NCI-H2081 treated with DMSO at 0.1 percent for 48 hours (cell line): ENCODE measurements at places on chromosomes 1 and 21.

DNA sequence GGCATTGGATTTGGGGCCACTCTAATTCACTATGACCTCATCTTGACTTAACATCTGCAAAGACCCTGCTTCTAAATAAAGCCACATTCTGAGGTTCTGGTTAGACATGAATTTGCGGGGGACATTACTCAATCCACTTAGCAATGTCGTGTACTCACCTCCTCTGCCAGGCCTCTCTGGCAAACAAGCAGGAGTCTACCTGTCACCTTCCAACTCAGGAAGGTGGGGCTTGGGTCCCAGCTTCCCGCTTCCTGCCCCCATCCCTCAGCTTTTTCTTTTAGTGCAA, 177.8 kb downstream of the PSMG1 start:
- DNase-seq, result no peak

DNA sequence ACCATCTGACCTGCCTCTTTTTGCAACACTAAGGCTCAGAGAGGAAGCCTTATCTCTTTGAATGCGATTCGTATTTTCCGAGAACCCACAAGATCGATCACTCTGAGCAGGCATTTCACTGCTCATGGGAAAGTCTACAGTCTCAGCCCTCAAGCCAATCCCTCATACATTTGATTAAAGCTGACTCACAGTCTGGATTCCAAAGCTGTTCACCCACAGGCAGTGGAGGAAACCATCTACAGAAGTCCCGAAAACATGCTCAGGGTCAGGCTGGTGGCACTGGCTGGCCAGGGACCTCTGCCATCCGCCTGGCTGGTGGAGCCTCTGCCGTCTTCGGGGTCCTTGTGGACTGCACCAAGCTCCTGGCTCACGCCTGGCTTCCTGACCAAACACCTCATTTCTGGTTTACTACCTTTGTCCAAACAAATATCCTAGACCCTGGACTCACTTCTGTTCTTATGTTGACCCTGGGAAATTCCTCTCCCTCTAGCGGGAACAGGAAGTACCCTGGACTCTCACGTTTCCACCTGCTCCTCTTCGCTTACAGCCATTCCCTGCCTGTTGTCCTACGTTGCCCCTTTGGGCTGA, 650.0 kb downstream of the SMYD3 start:
- no peak for DNase-seq

DNA sequence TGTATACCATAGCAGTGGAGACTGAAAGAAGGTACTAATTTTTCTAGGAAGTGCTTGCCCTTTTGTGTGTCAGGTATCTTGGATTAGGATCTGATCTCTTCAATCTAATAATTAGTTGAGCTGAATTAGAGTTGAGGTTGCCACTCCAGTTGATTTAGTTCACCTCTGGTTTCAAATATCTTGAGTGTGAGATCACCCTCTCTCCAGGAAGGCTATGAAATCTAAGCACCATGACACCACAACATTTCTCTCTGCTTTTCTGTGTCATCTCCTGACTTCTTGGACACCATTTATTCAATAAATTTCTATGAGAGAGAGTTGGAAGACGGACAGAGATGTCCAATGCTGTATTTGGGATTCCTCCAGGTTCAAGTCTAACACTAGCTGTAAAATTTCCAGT, 212.8 kb downstream of the DYRK1A start:
- DNase-seq, result no peak

GRCh38 chr21:46182548-46183336, 1.5 kb downstream of the SPATC1L start:
- DNase-seq, result no peak

DNA sequence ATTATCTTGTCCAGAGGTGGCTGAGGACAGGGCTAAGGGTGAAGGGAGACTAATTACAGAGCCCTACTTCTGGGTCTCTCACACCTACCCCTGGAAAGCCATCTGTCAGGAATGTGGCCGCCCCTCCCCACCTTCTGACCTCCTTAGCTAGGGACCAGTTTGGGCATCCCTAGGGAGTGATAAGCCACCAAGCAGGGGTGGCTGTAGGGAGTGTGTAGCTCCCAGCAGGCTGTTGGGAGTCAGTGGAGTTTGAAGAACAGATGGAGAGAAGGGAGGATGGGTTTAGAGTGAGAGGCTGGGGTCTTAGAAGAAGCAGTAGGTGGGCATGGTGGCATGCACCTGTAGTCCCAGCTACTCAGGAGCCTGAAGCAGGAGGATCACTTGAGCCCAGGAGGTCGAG, 808 bp upstream of the SERINC2 start:
- DNase-seq, result no peak

DNA sequence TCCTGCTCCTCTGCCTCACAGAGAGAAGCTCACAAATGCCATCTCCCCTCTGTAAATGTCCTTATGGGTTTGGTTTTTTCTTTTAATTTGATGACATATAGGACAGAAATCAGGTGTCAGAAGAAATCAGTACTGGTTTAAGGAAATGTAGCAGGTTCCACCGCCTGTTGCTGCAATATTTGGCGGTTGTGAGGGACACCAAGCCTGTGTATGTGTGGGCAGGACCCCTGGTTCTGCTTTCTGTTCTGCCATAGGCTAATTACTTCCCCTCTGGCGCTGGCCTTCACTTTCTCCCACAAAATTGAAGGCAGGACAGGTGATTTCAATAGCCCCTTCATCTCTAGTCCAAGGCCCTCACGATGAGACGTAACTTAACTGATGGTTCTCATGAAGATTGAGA, 69.2 kb downstream of the PRDM2 start:
- no peak for DNase-seq

- no peak for DNase-seq
Measured at GRCh38 chr1:117964290-117965038, 34.9 kb downstream of the WDR3 start.

DNA sequence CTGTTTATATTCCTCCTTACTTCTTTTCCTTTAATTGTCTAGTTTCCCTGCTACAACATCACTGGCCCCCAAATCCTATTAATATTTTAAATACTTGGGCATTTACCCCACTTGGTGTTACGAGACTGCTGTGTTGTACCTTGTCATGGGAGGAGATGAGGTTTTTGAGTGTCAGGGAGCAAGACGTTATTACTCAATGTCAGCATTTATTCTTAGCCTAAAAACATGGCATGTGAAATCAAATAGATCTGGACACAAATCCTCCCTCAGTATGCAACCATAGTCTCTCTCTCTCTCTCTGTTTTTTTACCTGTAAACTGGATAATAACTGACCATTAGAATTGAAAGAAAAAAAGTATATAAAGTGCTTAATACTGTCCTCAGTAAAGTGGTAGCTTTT, 4.6 kb downstream of the LRRC8B start:
- DNase-seq, result no peak

DNA sequence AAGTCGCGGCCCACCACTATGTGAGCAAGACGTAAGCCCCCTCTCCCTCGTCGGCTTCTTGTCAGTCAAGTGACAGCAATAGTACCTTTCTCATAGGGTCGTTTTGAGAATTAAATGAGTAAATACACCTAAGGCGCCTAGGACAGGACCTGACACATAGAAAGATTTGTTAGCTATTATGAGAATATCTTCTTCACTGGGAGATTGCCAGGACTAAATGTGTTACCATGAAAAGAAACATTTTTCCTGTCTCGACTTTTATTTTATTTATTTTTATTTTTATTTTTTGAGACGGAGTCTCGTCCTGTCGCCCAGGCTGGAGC, 798 bp downstream of the PMF1 start:
- no peak for DNase-seq

- no peak for DNase-seq
Measured at GRCh38 chr1:182292193-182292741, 99.3 kb downstream of the GLUL start.

GRCh38 chr1:178278916-178279686, 185.2 kb downstream of the RASAL2 start:
- DNase-seq, result no peak

DNA sequence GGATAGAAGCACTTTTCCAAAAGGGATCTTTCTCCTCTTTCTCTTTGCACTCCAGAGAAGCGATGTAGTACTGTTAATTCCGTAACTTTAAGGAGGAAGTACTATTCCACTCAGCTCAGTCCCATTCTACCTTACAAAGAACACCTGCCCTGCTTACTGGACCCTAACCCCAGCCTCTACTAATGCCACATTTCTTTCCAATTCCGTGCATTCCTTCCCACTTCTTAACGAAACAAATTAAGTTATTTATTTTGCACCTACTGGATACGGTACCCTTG, 511 bp downstream of the NDC1 start:
- DNase-seq, result no peak

GRCh38 chr1:33148615-33149014, 33.2 kb downstream of the TRIM62 start:
- no peak for DNase-seq

DNA sequence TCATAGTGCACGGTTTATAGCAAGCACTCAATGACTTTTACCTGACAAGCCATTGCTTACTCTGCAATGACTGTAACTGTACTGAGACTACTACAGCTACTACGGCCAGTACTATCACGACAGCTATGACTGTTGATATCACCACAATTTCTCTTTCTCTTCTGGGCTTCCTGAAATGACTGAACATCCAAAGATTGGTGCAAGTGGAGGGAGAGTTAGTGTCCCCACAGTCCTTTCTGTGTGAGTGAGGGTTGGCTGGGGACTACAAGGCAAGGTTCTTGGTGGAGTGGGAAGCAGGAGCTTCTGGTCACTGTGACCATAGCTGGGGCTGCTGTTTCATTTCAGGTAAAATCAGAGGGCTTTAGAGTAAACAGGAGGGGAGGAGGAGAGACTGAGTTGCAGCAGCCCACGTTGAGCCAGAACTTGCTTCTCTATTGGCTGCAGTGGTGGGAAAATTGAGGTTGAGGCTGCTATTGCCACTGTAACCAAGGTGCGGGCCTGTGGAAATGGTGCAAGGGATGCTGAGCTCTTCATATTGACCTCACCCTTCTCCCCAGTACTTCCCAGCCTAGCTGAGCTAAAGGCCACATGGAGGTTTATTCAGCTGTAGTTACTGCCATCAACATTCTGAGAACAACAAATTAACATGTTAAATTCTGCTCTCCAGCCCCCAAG, 14.1 kb upstream of the IL10 start:
- no peak for DNase-seq

DNA sequence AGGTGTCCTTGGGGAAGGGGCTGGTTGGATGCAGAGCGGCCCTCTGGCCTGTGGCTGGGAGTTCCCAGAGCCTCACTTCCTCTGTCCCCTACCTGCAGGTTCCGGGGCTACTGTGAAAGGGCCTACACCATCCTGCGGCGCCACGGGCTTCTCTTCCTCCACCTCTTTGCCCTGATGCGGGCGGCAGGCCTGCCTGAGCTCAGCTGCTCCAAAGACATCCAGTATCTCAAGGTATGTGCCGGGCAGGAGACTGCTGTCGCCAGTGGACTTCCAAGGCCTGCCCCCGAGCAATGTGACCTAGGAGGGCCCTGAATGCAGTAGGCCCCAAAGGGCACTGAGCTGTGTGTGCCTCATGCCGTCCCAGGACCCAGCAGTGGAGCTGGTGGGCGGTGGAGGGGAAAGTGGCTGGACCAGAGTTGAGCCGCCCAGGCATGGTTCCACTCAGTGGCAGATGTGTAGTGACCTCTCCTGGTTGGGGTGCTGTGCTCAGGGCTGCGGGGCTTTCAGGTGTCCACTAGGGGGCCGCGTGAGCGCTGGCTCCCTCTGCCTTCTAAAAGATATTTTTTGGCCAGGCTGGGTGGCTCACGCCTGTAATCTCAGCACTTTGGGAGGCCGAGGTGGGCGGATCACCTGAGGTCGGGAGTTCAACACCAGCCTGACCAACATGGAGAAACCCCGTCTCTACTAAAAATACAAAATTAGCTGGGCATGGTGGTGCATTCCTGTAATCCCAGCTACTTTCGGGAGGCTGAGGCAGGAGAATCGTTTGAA, 73.4 kb downstream of the PIK3CD start:
- no peak for DNase-seq

DNA sequence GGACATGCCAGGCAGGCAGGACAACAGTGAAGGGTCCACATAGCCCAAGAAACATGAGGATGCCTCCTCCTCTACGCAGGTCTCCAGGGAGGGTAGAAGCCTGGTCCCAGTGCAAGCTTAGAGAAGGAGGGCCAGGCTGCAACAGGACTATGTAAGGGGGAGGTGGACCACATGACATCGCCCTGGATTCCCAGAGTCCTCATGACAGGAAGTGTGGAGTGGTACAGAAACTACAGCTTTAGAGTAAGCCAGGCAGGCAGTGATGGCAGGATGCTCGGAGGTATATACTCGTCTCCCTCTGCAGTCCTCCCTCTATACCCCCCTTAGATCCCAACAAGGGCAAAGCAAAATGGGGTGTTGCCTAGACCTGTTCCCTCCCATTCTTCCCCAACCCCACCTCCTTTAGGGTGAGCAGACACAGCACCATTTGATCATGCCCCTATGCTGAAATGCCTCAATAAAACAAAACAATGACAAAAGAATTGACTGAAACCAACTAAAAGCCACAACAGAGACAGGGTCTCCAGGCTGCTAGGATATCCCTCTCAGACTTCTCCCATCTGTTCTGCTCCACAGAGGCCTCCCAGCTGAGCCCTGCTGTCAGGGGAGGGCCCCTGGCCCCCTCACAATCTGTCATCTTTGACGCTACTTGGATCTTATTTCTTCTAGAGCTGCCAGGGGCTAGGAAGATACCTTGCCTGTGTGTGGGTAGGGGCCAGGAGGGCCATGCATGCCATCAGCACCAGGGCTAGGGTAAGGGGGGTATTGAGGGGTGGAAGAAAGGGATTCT, 13.1 kb downstream of the FAM78B start:
- DNase-seq, result no peak

DNA sequence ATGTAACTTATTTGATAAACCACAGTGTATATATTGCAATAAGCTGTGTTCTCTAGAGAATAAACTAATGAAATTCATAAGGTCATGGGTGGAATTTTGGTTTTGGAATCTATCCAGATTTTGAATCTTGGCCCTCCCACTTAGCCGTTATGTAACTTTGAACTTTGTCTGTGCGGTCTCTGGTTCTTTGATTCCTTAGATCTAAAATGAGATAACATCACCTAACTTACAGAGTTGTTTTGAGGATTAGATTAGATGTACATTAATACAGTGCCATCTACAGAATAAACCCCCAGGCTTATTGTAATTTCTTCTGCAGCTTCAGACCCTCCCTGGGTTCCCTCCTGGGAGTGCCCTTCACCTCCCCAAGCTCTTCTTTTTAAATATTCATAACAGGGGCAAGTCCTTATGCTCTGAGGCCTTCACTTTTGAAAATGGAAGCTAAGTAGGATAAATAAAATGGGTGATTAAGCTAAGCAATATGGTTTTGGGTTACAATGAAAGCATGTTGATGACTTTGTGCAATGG, 124.3 kb downstream of the ATG4C start:
- no peak for DNase-seq
